ENCODE measurements at places on chromosomes 1 and 21.

DNA sequence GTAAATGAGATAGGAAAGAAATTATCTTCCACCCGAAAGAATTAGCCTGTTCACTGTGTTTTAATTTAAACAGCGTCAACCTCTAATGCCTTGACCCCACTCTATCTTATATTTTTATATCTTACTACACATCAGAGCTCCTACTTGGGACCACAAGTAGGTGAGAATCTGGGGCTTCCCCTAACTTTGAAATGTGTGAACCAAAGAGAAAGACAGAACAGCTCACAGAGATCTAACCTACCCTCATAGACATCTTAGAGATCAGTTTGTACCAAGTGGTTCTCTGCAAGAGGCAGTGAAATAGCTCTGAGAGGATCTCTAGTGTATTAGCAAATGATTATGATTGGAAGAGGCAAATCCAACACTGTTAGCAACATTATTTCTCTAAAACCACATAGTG lies 31.0 kb upstream of the IFI16 start:
- DNase-seq: no peak

DNA sequence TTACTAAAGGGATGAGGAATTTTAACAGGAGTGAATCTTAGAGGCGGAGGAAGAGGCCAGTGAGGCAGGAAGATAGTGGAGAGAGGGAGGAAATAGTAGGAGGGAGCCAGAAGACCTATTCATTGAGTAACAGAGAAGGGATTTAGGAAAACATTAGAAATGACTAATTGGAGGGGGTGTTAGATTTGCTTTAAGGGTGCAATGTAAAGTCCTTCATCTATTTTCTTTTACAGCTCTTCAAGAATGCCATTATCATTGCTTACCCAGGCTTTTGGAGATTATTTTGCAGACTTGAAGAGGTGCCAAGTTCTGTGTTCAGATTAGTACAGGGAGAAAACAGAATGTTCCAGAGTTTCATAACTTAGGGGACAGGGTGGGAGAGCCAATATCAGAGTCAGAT lies 33.8 kb downstream of the OR10J1 start:
- DNase-seq: no peak

GRCh38 chr1:213685992-213686582 lies 301.7 kb upstream of the PROX1 start:
- no peak for DNase-seq

- no peak for DNase-seq
Observed at GRCh38 chr1:56457756-56458375, 121.5 kb downstream of the PLPP3 start.

GRCh38 chr1:60908159-60908558 lies 174.2 kb upstream of the NFIA start:
- DNase-seq: no peak

- no peak for DNase-seq
Observed at GRCh38 chr1:19061798-19062197, 105.3 kb upstream of the IFFO2 start.

- no peak for DNase-seq
Observed at GRCh38 chr1:7388488-7389185, 382.5 kb upstream of the VAMP3 start.

- DNase-seq: no peak
Observed at GRCh38 chr1:15958793-15959192, 17.1 kb downstream of the ZBTB17 start.

DNA sequence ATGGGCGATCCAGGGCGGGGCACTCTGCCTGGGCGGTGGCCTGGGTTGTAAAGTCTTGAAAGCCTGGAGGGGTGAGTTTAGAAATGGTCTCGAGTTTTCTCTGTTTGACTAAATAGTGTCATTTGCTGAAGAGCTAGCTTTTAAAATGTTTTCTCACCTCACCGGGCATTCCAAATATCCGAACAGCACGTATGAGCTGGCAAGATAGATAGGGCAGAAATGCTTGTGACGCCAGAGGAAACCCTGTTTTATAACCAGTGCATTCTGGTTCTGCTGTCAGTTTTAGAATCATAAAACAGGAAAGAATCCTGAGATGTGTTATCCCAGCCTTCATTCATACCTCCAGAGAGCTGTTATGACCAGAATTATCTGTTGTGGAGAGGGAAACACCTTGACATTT lies 725 bp downstream of the RTCA start:
- DNase-seq: no peak

DNA sequence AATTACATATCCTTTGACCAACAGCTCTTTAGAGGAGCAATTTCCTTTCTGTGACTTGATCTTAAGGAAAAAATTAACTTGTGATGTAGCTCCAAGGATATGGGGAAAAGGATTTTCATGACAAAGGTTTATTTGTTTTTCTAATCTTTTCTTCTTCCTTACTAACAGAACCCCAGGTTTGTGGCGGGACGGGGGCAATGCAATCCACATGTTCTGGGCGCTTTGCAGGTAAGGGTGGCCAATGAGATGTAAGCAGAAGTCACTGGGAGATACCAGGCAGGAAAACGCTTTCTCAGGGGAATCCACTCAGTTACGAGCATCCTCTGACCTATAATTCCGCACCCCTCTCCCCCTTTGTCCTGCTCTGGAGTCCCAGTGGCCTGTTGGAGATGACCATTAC lies 122.0 kb downstream of the MRPS6 start:
- DNase-seq: no peak

- DNase-seq: no peak
Observed at GRCh38 chr1:116945421-116945820, 35.7 kb downstream of the PTGFRN start.

DNA sequence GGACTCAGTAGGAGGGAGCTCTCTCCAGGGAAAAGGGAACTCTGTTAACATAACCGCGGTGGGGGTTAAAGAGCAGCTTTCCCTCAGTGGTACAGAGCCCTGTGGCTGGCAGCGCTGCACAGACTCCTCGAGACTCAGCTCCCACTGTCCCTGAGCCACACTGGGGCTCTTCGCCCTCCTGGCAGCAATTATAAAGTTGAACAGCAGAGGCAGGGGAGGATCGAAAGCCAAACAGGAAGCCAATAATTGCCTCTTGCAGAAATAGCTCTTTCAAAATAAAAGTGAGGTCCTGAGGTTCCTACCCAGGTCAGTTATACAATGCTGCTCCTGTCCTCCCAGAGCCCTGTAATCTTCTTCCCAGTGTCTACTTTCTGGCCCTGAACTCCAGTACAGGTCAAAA lies 77.0 kb downstream of the FAM78B start:
- no peak for DNase-seq

DNA sequence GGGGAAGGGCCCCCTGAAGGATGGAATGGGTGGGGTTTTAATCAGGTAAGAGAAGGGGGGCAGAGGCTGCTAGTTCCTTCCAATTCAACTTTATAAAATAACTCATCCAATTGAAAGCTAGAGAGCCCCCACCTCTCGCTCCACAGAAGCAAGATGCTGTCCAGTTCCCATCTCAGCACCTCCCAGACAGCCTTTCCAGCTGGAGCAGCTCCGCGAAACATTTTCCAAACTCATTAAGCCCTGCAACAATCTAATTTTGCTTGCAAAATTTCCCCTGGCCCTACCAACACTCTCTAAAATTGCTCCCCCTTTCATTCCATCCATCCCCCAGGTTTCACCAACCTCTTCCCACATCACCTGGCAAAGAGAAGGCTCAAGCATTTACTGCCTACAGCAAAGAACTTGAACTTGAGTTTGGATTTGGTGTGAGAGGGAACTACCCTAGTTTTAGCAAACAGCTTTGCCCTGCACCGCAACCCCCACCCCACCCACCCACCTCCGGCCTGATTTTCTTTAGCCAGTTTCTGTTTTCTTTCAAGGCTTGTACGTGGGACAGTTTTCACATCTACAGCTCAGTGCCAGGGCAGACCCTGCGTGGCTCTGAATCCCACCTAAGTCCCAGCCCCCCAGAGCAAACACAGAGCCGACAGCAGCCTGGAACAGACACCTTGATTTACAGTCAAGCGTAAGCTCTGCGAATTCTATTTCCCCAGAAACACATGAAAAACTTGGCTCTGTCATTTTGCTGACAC lies 46.7 kb downstream of the SYF2 start:
- DNase-seq: no peak

DNA sequence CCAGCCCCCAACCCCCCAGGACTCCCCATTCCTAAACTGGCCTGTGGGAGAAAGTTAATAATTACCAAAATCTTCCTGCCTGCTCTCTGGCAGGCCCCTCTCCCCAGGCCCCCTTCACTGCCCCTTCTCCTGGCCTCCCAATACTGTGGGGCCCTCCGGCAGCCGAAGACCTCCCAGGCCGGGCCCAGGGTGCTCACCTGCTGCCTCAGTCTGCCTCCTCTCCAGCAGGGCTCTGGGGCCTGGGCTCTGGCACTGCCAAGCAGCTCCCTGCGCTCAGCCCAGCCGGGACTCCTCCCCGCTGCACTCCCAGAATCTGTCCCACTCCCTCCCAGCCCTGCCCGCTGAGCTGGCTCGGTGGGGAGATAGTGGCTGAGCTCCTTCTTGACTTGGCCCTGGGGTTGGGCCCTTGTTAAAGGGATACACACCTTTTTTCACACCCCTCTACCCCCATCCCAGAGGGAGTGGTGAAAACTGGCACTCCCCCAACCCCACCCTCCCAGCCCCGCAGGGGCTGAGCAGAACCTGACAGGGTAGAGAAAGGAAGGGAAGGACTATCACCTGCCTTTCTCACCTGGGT lies at the start of gene S100A16:
TSS of gene S100A16 (minus strand) at position 383 of the 577 bp plus-strand sequence. CDS start 4,986 bp downstream, outside the sequence.
- DNase-seq: no peak

GRCh38 chr1:156909671-156910070 lies 10.8 kb upstream of the LRRC71 start:
- DNase-seq: no peak

- DNase-seq: no peak
Observed at GRCh38 chr1:54805466-54805865, 4.3 kb upstream of the TTC22 start.

- no peak for DNase-seq
Observed at GRCh38 chr1:69744381-69744780, 176.7 kb downstream of the LRRC7 start.

- no peak for DNase-seq
Observed at GRCh38 chr1:51048670-51049069, 53.4 kb upstream of the C1orf185 start.

DNA sequence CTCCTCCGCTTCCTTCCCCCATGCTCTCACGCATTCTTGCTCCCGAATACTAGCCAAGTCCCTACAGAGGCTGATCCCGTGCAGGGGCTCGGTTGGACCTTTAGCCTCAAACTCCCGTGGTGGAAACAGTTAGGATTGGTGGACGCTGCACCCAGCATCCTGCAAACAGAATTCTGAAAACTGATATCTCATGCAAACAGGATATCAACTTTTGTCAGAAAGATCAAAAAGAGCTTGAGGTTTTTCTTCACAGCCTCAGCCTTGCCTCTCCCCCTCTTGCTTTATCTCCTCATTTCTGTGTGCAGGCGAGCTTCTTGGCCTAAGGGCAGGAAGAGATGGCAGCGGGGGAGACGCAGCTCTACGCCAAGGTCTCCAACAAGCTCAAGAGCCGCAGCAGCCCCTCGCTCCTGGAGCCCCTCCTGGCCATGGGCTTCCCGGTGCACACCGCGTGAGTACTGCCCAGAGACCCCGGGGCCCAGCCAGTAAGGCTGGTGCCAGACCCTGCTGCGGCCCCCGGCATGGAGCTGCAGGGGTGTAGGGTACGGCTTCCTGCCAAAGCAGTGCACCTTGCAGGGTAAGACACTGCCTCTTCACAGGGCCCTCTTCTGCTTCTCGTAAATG lies at the start of gene UBASH3A:
TSS of gene UBASH3A (plus strand) at position 292 of the 621 bp plus-strand sequence. CDS start at position 336, 44 bp downstream.
- peak; percentile 84 for DNase-seq

GRCh38 chr1:204802401-204803175 lies 68.1 kb upstream of the NFASC start:
- DNase-seq: no peak

DNA sequence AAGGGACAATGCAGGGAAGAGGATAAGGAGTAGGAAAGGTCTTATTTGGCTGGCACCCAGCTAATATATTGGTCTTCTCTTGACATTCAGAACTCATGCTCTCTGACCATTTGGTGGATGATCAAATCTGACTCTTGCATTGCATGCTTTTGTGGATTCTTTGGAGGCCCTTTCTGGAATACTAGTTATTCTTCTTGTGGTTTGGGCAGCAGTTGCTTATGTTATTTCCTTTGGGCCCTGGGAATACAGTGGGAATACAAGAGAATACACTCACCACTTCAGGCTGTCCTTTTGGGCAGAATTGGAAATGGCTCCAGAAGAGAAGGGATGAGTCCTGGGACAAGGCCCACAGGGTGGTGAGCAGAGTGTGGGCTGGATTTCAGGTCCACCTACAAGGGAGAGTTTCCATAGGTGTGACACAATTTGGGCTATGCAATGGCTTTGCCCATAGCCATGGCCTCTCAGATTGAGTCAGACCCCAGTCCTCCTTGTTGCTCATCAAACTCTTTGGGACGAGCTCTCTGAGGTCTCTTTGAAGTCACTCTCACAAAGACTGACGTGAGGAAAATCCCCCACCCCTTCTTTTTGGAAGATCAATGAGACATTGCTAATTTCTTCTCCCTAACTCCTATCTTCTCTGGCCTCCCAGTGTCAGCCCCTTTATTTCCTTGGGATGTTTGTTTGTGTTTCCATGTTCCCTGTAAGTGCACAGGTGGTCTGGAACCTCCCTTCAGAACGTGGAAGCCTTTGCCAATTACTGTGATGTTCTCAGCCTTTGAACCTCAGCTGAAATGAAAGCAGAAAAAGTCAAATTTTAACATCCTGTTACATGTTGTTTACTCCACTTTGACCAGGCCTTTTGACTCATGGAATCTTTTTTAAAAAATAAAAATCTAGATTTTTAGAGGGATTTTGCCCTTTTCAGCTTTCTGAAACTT lies 19.4 kb downstream of the HSD11B1 start:
- DNase-seq: no peak

DNA sequence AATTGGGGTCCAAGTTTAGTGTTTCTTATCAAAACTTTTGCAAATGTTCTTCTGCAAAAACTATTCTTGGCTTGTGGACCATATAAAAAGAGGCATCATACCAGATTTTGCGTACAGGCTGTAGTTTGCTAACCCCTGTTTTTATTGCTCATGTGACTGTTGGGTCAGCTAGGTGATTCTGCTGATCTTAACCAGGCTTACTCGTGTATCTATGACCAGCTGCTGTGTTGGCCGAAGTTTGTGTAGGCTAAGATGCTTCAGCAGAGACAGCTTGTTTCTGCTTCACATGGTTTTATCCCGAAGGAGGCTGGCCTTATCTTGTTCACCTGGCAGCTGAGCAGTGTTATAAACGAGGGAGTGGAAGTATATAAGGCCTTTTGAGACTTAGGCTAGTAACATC lies 38.2 kb downstream of the POU2F1 start:
- no peak for DNase-seq

DNA sequence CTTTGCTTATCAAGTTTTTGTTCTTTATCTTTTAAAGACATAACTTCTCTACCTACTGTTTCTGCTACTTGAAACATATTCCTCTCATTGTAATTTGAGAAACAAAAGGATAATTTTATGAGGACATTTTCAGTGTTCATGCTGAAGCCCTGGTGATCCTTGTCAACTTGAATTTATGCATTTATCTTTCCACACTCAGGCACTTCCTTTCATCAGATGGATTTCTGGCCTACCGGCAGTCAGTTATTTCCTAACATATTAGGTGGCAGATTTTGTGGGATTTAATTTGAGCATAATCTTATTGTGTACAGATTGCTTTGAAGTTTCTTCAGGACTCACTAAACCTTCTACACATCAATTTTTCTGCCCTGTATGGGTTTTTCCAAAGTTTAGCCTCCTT lies 75.0 kb downstream of the RGL1 start:
- no peak for DNase-seq

GRCh38 chr1:172476218-172476811 lies 32.4 kb upstream of the PIGC start:
- DNase-seq: no peak

- DNase-seq: no peak
Observed at GRCh38 chr1:119159111-119159510, 18.7 kb upstream of the WARS2 start.

GRCh38 chr1:167268347-167268787 lies 47.7 kb downstream of the POU2F1 start:
- DNase-seq: no peak

Data from CD8-positive, alpha-beta memory T cell (primary cell).